Right cardiac atrium (tissue), 5 donors: ENCODE measurements at places on chromosomes 7 and 10. TPM values are rescaled to one million over a fixed set of nuclear protein-coding genes. Genes with fewer than 3 reads are reported as not detected.

- no peak for DNase-seq
Measured at GRCh38 chr7:53656881-53657280, 621.4 kb downstream of the POM121L12 start.

DNA sequence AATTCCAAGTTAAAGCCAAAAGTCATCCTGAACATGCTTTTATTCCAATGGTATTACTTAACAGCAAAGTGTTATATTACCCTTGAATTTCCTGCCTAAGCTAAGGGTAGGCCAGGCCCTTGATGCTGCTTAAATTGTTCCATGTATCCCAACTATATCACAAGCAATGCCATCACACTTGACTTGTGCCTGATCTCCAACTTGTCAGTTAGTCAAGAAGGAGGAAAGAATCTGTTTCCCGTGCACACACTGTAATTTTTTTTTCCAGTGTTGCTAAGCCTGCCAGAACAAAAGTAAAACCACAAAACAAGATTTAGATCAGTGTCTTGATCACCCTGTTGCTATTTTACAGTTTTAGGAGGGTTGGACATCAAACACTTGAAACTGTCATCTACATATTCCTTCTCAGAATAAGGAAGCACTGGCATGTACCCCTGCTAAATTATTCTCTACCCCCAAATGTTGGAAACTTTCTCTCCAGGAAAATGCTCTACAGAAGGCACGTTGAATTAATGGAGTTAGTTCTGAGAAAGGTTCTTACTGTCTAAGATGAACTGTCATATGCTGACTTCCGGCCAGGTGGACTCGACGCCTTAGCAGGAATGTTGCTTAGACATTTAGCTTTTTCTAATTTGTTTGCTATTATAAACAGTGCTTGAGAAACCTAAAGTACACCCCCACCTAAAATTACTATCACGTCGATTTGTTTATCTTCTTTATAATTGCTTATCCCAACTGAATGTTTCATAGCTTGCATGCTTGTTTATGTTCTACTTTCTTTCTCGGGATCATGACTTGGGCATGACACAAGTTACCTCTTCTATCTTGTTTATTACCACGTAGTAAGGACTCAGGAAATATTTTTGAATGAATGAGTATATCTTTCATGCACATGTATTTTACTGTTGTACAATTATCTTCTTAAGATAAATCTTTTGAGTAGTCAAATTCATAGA is 105.5 kb upstream of the ZNF438 start:
- no peak for DNase-seq

The IFIT3 gene
- total RNA-seq = 14.8 TPM

GRCh38 chr7:93632371-93632770 is 57.8 kb upstream of the CALCR start:
- no peak for DNase-seq

DNA sequence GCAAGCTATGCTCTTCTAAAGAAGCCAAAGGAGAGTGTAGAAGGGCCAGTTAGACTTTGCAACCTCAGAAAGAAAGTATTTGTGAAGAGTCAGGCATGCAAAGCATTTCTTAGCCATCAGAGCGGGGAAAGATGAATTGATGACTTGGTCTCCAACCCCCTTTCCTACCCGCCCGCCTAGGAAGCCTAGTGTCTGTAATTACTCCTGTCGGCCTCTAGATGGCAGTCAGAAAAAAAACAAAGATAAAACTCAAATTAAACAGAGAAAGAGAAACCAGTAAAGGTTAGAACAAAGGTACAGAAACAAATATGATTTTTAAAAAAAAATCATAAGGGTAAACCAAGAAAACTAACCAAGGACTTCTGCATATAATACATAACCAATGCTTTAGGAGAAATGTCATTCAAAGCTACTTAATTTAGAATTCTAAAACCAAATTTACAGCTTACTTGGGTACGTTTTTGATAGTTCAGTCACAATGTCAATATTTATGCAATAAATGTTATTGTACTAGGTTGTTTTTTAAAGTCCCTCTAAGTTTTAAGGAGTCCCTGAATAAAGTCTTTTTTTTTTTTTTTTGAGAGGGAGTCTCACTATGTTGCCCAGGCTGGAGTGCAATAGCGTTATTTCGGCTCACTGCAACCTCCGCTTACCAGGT is 97.6 kb downstream of the LYZL1 start:
- DNase-seq = no peak

GRCh38 chr10:75530299-75530698 is 98.9 kb downstream of the LRMDA start:
- no peak for DNase-seq

DNA sequence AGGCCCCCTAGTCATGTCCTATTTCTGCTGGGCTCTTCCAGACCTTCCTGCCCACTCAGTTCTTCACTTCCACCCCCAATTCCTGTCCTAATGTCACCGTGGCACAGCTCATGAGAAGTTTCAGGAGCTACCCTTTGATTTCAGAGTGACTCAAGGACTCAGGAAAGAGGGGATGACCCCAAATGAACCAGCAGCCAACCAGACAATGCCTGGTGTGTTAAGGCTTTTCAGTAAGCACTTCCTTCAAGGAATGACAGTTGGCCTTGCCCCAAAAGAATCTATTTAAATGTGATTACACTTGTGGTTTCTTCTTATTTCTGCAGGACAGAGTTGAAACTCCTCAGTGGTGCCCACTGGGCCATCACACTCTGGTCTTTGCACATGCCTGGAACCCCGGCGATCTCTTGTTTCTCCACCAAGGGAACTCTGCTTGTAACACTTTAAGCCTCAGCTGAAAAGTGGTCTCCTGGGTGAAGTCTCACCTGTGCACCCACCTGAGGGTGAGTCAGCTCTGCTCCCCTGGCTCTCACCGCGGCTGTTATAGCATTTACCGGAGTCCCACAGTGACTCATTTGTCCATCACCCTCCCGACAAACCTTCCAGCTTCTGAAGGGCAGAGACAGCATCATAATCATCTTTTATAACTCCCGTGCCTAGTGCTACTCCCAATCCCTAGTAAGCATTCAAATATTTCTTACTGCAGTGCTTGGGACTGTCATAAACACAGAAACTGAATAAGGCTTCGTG is 123.0 kb upstream of the SVIL start:
- DNase-seq = no peak

DNA sequence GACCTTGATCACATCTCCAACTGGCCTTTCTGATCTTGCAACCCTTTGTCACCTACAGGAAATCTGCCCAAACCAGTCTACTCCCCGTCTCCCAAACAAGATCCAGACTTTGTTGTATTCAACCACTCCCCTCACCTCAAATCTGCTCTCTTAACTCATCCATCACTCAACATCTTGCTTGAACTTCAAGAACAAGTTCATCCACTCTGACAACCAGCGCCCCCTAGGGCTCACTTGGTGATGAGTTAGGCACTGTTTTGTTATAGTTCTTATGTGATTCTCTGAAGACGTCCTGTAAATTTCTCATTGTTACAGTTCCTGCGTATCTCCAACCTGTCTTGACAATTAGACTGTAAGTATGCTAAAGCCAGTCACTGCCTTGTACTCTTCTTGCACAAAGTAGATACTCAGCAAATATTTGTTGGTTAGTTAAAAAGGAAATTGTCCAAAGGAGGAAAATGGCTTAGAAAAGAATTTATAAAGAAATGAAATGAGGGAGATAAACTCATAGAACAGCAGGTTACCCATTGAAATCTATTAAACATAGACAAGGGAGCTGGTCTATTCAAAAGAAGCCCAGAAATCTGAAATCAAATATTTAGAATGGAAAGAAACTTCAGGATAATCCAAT is 5.3 kb downstream of the FRMD4A start:
- DNase-seq = peak; percentile 73

The OLAH gene
- total RNA-seq = not detected

DNA sequence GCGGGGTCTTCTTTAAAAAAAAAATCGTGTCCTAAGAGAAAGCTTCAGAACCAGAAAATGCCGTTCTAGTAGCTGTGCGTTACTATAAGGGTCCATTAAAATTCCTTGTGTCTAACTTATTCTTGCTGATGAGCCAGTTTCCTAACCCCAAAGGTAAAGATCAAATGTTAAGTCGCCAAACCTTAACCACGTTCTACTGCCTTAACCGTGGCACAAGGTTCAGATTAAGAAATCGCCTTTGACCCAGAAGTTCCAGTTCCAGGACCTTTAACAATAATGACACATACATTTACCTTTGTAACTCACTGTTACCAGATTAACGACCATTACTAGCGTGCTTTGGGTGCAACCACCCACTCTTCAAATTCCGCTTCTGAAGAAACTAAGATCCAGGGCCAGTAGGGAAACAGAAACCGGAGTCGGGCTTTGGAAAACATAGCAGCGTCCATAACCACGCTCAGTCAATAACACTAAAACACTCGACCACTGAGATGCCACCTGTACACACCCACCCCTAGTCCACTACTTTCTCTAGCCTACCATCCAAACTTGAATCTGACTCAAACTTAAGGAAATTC is 620 bp downstream of the BET1 start:
- DNase-seq = no peak

- peak; percentile 54 for DNase-seq
Measured at GRCh38 chr7:105691082-105691679, 109.9 kb upstream of the EFCAB10 start.
